ENCODE measurements at places on chromosomes 16 and 17.

- H3K36me3 ChIP-seq, result peaks cover 8% of the 10 kb centered on the region
- no peak overlapping the region for H3K27ac ChIP-seq
- H3K4me1 ChIP-seq, result peaks cover 3% of the 10 kb centered on the region
- H3K27me3 ChIP-seq, result no peaks in the 10 kb centered on the region
- H3K4me3 ChIP-seq, result no peak overlapping the region
- no peak for DNase-seq
Measured at GRCh38 chr16:67100569-67101310, 9.0 kb upstream of the PHAF1 start.

GRCh38 chr16:69412287-69412686 is 12.1 kb upstream of the CYB5B start:
- H3K36me3 ChIP-seq, result no peaks in the 10 kb centered on the region
- H3K4me3 ChIP-seq, result no peak overlapping the region
- no peak for DNase-seq
- H3K4me1 ChIP-seq, result peaks cover 18% of the 10 kb centered on the region
- H3K27ac ChIP-seq, result no peak overlapping the region
- H3K27me3 ChIP-seq, result no peaks in the 10 kb centered on the region

- peaks cover 7% of the 10 kb centered on the region for H3K4me1 ChIP-seq
- peaks cover 5% of the 10 kb centered on the region for H3K27me3 ChIP-seq
- no peak for DNase-seq
- H3K36me3 ChIP-seq, result no peaks in the 10 kb centered on the region
Measured at GRCh38 chr17:7107012-7107754, 7.4 kb downstream of the ASGR2 start.

GRCh38 chr16:77450790-77451487 is 16.1 kb upstream of the ADAMTS18 start:
- H3K36me3 ChIP-seq, result no peaks in the 10 kb centered on the region
- H3K27me3 ChIP-seq, result peaks cover 12% of the 10 kb centered on the region
- no peak for DNase-seq
- H3K4me3 ChIP-seq, result no peak overlapping the region

DNA sequence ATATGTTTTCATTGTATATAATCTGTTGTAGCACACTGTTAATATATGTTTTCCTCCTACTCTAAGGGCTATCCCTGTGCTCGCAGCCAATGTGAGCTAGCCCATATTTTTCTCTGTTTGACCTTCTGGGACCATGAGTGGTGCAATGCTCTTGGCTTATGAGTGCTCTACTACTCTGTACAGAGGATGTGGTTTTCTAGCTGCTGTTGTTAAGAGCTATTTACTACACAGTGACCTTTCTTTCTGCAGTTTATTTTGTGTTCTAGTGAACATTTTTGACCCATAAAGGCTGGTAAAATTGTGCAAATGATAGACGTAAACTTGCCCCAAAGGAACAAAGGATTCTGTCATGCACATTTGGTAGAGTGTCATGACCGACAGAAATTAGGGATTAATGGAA is 84.1 kb upstream of the CPHXL start:
- H3K36me3 ChIP-seq, result no peaks in the 10 kb centered on the region
- H3K4me1 ChIP-seq, result no peaks in the 10 kb centered on the region
- no peak overlapping the region for H3K27ac ChIP-seq

Data from activated naive CD8-positive, alpha-beta T cell treated with anti-CD3 and anti-CD28 coated beads, Interleukin-2, amount 50 U/mL, for 24 hours (primary cell).